NCI-H774 (cell line): ENCODE measurements at places on chromosomes 3 and 15.

DNA sequence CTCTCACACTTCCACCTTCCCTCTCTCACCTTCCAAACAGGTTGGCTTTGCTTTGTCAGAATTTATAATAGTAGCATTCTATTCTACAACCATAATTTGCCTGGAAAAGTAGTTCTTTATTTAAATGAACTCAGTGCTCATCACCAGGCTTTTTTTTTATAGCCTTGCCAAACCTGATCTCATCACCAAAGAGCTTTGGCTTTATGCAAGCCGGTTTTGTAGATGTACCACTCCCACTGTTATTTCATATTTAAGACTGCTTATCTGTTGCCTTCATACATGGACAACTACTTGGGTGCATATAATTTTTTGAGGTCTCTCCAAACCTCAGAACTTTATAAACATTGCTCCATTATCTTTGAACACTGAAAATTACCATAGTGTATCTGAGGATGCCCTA is 246.1 kb upstream of the PPP2R3A start:
- no peak for DNase-seq

- DNase-seq = no peak
Measured at GRCh38 chr15:64151727-64152506, at the start of gene SNX22. Gene SNX22 (plus strand): TSS chr15:64151731. CDS start chr15:64151776, 45 bp downstream.

- no peak for DNase-seq
Measured at GRCh38 chr3:162643245-162643644, 1146.6 kb downstream of the OTOL1 start.

DNA sequence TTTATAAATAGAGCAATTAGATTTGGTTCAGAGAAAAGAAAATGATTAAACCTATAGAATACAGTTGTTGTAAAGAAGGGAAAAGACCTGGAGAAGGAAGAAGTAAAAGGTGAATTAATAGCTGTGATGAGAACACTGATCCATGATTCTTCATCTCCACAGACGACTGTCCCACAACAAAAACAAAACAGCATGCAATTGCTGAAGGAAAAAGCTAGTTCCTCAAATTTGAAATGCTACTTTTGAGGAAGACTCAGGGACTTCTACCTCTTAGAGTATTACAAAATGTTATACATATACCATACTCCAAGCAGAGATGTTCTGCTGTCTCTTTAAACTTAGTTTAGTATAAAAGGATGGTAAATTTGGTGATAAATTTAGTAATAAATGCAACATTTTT is 21.5 kb downstream of the ALCAM start:
- DNase-seq = no peak

- DNase-seq = no peak
Measured at GRCh38 chr3:13248640-13249039, 171.5 kb downstream of the NUP210 start.

- DNase-seq = peak; percentile 71
Measured at GRCh38 chr3:12719984-12720898, 38.8 kb downstream of the TMEM40 start.

DNA sequence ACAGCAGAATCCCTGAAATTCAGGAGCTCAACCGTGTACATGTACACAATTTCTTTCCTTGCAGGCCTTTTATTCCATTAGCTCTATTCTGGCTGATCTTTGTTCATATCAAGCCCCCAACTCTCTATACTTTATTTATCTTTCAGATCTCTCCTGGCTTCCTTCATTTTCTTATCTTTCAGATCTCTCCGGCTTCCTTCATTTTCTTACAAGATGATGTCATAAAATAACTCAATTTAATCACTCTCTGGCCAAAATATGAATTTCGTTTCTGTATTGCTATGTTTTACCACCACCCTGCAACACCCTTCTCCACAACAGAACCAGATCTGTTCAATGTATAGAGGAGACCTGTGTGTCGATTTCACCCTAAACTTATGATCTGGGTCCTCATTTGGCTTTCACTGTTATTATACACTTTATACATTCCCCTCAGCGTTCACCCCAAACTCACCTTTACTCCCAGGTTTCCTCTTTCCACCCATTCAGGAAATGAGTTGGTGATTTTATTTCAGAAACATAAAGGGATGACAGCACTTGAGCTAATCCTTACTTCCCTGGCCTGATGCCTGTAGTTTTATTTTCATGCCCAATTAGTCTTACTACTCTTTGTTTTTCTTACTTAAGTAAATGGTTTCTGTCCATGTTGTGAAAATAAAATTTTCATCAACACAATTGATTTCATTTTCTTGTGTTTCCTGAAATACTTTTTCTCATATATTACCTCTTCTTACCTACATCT is 195.5 kb downstream of the BCHE start:
- DNase-seq = peak; percentile 15

DNA sequence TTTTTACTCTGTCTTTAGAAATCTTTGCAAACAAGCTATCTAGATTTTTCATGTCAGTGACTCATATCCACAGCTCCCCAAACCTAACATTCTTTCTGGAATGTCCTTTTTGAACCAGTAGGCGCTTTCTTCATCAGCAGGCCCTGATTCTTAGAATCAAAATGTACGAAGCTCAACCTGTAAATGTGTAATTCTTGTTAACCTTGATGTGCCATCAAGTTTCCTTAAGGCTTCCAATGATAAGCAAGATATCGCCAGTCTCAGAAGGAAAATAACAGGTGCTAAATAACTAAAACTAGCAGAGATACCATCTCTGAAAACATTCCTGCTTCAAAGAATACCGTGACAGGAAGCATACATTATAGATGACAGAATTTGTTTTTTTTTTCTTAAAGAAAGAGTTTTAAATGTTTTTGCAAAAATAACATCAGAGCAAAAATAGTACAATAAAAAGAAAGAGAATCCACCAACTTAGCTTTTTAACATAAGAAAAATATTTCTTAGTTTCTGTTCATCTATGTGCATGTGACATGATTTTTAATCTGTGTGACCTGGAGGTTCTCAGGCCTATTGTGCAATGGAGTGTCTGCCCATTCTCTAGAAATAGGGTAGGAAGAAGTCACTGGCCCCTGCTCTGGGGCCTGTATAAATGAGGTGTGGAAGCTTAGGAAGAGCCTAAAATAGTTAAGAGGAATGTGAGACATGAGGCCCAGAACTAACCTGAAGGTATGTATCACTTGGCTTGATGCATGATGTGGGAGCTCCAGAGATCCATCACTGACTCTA is 14.7 kb upstream of the SECISBP2L start:
- DNase-seq = no peak

DNA sequence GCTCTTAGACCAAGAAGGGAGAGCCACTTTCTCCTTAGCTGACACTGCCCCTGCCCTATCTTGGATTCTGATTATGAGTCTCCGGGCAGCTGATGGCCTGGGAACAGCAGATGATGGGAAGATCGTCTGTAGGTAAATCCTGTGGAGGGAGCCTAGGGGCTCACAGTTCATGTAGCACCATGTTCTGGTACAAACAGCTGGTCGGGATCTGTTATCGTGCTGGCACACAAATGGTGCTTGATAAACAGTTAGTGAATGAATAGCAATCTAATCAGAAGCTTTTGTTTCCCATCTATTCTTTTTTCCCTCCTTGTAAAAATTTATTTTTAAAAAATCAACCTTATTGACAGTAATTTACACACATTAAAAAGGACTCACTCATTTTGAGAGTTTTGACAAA is 26.8 kb downstream of the CDCP1 start:
- DNase-seq = no peak

- no peak for DNase-seq
Measured at GRCh38 chr15:83108266-83109219, 1.1 kb downstream of the TM6SF1 start.

- no peak for DNase-seq
Measured at GRCh38 chr3:175585898-175586297, 726.8 kb downstream of the NAALADL2 start.

DNA sequence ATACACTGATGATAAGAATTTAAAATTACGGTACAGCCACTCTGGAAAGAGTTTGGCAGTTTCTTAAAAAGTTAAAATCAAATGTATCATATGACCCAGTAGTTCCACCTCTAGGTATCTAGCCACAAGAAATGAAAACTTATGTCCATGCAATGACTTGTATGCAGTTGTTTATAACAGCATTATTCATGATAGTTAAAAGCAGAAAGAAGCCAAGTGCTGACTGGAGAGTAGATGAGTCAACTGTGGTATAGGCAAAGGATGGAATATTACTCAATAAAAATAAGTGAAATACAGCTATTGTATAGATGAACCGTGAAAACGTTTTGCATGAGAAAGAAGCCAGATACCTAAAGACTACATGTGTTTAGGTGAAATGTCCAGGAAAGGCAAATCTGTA is 14.8 kb downstream of the GPR87 start:
- DNase-seq = no peak

- no peak for DNase-seq
Measured at GRCh38 chr3:33117461-33117860, 3.6 kb downstream of the CRTAP start.

DNA sequence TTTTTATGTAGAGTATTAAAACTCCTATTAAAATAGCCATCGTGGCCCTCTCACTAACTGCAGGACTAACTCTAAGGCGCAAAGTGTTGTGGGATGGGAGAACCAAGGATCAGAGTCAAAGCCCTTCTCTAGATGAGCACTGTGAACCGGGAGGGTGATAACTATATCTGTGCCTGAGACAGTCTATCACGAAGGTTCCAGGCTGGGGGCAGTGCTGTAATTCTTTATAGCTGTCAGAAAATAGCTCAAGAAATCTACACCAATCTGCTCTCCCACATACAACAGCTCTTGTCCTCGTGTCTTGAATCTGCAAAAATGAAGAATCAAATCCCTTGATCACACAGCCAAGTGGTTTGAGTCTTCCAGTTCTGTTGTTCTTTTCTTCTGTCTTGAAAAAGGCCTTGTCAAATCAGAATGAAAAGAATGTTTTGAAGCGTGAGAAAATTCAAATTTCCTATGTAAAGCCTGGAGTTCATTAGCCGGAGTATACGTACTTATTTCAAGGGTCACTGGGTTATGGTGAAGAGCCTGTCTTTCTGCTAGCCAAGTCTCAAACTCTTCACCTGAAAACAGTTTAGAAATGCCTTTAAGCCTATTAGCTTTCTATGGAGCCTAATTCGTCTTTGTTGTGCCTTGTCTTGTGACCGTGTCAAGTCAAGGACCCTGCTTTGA is 185.3 kb upstream of the NECTIN3 start:
- no peak for DNase-seq

DNA sequence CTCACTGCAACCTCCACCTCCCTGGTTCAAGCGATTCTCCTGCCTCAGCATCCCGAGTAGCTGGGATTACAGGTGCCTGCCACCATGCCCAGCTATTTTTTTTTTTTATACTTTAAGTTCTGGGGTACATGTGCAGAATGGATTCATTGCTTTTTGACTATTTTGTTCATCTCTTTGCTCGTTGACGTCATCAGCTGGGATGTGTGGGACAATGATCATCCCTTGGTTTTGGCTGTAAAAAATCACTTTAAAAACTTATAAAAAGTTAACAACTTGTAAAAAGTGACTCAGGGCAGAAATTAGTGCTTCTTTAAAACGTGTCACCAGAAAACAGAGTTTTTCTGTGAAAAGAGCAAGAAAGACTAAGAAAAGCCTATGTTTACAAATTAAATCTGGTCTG is 37.8 kb downstream of the IGSF10 start:
- no peak for DNase-seq

GRCh38 chr3:180026997-180027396 is 9.7 kb downstream of the PEX5L start:
- DNase-seq = no peak

GRCh38 chr15:74676801-74677200 is 19.0 kb downstream of the EDC3 start:
- DNase-seq = no peak

DNA sequence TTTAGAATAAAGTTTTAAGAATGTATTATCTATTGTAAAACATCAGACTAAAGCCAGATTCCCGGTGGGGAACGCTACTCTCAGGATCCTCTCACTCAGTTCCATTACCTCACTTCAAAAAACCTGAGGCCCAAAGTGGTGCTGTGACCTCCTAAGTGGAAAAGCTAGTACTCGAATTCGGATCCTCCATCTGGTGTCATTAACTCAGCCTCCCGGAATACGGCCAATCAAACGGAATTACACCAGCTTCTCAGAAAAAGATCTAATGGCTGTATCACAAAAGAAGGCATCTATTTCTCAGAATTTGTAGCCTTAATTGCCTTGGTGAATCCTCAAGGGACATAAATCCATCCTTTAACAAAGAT is 627 bp downstream of the ACAD11 start:
- DNase-seq = no peak

GRCh38 chr3:52046186-52046901 is 10.0 kb downstream of the DUSP7 start:
- no peak for DNase-seq

DNA sequence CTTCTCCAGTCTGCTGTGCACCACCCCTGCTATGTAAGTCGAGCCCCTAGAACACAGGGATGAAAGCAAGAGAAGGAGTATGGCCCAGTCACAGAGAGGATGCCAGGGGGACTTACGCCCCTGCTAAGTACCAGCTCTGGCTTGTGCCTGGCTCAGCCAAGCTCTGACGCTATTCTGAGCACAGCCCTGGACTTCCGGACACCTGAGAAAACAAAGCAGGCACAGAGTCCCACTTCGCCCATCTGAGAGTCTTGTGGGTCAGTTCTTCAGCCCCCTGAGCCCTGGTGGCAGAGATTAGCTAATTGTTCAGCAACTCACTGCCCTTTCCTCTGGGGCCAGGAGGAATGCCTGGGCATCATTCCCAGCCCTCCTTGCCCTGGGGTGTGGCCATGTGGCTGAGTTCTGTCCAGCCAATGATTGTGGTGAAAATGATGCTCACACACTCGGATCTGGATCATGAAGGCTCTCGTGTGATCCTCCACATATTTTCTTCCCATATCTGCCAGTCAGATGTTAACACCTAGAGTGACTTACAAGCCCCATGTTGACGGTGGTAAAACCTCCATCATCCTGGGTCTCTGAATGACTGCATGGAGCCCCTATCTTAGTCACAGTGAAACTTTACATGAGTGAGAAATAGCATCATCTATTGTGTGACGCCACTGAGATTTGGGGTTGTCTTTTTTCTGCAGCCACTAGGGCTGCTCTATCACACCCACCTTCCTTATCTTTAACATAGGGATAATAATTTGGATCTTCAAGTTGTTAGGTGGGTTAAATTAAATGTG is 105.7 kb downstream of the TPRA1 start:
- no peak for DNase-seq

GRCh38 chr3:180626844-180627243 is 24.9 kb downstream of the TTC14 start:
- no peak for DNase-seq

DNA sequence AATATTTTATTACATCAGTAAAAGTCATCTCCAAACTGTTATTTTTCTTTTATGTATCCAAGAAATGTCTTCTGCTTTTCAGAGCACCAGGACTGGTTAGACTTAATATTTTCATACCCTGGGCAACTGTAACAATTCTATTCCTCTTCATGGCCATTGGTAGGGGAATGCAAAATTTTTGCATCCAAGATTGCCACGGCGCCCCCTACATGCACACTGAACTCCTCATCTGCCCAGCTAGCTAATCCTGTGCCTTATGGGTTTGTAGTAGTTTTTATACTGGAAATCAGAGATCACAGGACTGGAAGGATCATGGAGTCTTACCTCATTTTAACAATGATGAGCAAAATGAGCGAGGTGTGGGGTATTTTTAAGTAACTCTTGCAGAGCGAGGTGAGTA is 74.2 kb downstream of the CRTC3 start:
- no peak for DNase-seq

GRCh38 chr3:30069056-30069455 is 537.3 kb upstream of the TGFBR2 start:
- no peak for DNase-seq

GRCh38 chr3:95595416-95596075 is 1218.8 kb upstream of the EPHA6 start:
- DNase-seq = no peak
